ENCODE measurements at places on chromosomes 2 and 18. TPM values are rescaled to one million over a fixed set of nuclear protein-coding genes. Genes with fewer than 3 reads are reported as not detected.

TMEFF2 gene
- total RNA-seq: not detected

PRKAG3 gene
- not detected for total RNA-seq

LIMS3 gene
- 0.32 TPM for total RNA-seq

HOXD4 gene
- not detected for total RNA-seq

NDC80 gene
- total RNA-seq: 3.9 TPM

DRC1 gene
- not detected for total RNA-seq

GKN2 gene
- not detected for total RNA-seq

FAP gene
- total RNA-seq: not detected

FAM124B gene
- total RNA-seq: not detected

MERTK gene
- total RNA-seq: 0.34 TPM

TLK1 gene
- total RNA-seq: 186 TPM

SLC5A7 gene
- not detected for total RNA-seq

SDC1 gene
- total RNA-seq: not detected

UGT1A10 gene
- not detected for total RNA-seq

ACMSD gene
- total RNA-seq: not detected

PRLH gene
- not detected for total RNA-seq

PRSS56 gene
- not detected for total RNA-seq

FIGN gene
- total RNA-seq: not detected

NTSR2 gene
- not detected for total RNA-seq

TCF23 gene
- 0.10 TPM for total RNA-seq

MATN3 gene
- total RNA-seq: not detected

GRCh38 chr2:2588777-2589176, 257.7 kb upstream of the MYT1L start:
- DNase-seq: no peak

GRCh38 chr2:217902379-217903141, 100.2 kb downstream of the TNS1 start:
- DNase-seq: no peak

GRCh38 chr18:9177031-9177430, 40.5 kb downstream of the ANKRD12 start:
- no peak for DNase-seq

- DNase-seq: no peak
Measured at GRCh38 chr2:60659026-60659425, 97.0 kb upstream of the PAPOLG start.

DNA sequence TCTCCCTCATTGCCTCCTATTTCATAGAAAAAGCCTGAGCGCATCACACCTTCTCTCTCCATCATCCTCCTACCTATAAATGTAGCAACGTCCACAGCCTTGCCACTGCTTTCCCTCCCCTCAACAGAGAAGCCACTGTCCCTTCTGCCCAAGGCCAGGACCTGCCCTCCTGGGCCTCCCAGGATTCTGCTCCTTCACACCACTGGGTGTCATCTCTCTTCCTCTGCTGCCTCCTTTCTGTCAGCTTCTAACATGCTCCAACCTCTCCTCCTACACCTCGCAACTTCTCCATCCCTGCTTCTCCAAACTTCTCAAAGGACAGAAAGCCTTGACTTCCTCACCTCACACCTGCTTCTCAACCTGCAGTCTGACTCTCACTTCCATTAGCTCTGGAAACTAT, 21.2 kb upstream of the ME2 start:
- DNase-seq: no peak

- peak; percentile 41 for DNase-seq
Measured at GRCh38 chr18:48931680-48932461, 18.9 kb downstream of the SMAD7 start.

DNA sequence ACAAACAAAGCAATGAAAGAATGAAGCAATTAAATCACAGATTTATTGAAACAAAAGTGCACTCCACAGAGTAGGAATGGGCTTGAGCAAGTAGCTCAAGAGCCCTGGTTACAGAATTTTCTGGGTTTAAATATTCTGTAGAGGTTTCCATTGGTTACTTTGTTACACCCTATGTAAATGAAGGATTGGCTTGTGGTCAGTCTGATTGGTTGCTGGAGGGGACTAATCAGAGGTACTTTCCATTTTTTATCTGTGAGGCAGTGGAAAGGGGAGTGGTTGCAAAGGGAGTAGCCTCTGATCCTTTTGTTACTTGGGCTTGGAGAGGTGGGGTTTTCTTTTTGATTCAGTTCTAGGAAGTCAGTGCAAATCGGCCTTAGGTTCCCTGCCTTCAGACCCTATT, 253.3 kb downstream of the ARL6IP6 start:
- no peak for DNase-seq

DNA sequence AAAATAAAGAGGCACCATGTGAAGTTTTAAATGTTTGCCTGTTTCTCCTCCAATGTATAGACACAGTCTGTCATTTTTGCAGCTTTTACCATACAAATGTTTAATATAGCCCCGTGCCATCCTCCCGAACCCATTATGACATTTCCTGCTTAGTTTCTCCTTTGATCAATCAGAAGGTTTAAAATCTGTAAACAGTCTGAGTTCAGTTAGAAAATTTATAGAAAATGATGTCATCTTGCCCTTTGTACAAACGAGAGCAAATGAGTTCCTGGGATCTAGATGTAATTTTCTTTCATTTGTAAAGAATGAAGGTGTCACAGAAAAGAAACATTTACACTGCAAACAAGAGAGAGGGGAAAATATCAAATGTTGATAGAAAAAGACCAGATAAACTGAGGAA, 62.7 kb upstream of the NFU1 start:
- no peak for DNase-seq

DNA sequence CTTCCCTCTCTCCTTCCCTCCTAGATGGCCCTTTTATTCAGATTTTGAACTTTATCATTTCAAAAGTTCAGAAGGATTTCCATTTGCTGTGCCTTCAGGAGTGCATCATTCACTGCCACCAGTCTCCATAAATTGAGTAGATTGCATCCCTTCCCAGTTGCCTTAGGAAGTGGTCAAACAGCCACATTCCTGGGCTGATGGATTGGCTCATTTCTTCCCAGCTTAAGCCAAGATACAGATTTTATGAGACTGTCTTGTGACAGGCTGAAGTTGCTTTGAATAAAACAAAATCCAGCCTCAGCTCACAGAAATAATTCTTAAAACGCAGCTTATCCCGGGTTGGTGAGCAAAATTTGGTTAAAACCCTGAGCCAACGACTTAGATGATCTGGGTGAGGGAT, 9.8 kb downstream of the NRP2 start:
- no peak for DNase-seq

DNA sequence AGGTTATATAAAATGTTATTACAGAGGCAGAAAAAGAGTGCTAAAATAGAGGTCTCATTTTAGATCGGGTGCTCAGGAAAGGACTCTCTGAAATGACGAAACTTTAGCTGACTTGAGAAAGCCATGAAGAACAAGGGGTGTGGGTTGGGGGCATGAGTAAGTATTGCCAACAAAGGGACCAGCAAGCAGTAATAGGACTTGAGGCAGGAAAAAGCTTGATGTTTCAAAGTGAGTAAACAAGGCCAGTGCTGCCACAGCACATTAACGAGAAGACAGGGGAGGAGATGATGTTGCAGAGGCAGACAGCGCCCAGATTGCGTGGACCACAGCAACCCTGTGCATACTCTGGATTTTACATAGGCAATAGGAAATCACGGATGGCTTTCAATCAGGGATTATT, 318.8 kb downstream of the ZEB2 start:
- no peak for DNase-seq

GRCh38 chr2:228092056-228092455, 89.4 kb downstream of the SPHKAP start:
- DNase-seq: no peak

DNA sequence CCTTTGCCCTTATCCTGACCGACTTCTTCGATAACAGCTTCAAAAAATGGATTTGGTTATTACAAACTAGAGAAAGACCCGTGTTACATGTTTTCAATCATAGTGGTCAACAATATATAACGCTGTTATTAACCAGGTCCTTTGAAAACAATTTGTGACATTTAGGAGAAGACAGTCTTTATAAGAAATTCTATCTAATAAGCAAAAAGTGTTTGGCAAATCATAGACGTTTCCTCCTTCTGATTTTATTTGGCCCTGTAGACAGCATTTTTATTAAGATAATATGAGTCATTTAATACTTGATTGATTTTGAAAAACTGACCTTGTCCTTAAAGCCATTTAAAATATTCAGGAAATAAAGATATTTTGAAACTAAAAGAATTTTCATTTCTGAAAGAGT, 160.5 kb upstream of the DAPL1 start:
- DNase-seq: no peak

- DNase-seq: no peak
Measured at GRCh38 chr2:68918497-68918896, 34.2 kb downstream of the GKN2 start.

DNA sequence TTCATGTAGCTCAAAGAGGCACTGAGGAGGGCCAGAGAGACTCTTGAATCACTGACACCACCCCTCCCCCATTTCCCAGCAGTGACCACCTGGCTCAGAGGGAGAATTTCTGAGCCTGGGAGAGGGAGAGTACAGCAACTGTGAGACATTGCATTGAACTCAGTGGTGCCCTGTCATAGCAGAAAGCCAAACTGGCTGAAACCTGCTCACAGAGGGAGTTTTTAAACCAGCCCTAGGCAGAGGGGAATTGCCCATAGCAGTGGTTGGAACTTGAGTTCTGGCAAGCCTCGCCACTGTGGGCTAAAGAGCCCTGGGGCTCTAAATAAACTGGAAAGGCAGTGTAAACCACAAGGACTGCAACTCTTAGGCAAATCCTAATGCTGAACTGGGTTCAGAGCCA, 243.1 kb downstream of the ADCYAP1 start:
- no peak for DNase-seq

GRCh38 chr2:25955036-25955435, 27.3 kb downstream of the KIF3C start:
- DNase-seq: no peak

DNA sequence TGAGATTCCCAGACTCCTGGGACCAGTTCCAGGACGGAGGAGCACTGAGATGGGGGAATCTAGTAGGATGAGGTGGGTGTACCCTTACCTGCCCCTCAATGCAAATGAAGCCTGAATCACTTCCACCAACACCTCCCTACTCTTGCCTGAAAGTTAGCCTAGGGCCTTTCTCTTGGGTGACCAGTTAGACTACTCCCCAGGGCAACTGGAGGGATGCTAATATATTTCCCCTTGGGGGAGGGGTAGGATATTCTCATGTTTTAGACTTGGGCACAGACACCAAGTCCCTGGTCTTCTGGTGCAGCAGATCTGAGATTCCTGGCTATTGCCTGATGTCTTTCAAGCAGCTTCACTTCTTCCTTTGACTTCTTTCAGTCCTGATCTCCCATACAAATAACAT, 334.5 kb downstream of the ALK start:
- DNase-seq: no peak

- DNase-seq: no peak
Measured at GRCh38 chr2:40030456-40030975, 251.5 kb upstream of the THUMPD2 start.

DNA sequence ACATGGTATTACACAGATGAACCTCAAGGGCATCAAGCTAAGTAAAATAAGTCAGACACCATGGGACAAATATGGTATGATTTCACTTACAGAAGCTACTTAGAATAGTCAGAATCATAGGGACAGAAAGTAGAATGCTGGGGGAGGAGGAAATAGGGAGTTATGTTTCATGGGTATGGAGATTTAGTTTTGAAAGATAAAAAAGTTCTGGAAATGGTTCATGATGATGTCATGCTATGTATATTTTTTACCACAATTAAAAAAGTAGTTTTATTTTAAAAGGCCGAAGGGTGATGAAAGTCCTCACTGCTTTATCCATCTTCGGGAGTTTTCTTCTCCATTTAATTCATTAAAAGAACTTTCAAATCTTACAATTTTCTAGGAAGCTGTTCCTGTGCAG, 181.9 kb downstream of the CALCRL start:
- DNase-seq: no peak

DNA sequence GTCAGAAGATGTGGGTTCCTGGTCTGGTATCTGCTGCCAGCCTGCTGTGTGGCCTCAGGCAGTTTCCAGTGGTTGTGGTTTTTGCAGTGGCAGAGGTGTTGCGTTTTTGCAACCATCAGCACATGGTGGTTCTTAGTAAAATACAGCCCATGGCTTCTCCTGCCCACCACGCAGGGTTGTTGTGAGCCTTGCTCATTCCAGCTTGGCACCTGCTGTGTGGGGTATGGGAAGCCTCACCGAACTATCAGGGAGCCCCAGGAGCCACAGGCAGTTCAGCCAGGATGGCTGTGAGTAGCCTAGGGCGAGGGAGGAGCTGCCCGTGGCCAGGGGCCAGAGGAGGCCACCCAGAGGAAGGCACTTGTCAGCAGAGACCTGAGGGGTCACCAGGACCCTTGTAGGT, 9.8 kb downstream of the ARID5A start:
- peak; percentile 14 for DNase-seq

DNA sequence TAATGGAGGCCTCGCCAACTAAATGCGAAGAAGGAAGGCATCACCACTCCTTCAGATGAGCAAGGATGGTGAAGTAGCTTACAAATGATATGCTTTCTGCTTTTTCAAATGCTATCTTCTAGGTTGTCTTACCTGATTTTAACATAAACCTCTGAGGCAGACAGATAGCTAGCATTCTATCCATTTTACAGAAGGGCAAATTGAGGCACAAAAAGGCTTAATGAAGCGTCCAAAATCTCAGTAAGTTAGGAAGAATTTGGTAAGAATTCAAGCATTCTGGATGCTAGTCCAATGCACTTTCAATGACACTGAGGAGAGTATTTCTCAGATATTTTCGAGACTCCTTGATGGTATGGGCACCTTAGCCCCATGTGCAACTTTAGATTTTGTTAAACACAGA, 81.8 kb downstream of the LRP2 start:
- no peak for DNase-seq

DNA sequence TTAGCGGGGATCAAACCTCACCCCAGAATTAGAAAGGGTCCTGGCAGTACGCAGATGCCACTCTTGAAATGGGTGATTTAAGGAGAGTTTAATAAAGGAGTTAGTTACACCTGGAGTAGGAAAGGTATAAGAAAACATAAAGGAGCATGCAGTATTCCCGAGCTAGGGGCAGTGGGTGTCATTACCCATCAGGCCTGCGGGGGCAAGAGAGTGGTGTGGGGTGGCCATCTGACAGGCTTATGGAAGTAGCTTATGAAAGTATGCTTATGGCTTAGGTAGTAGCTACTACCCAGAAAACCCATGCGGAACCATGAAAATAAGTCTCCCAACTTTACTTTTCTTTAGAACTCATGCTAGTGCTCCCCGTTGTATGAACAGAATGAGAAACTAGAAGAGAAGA, 568.9 kb upstream of the ACVR2A start:
- DNase-seq: no peak

DNA sequence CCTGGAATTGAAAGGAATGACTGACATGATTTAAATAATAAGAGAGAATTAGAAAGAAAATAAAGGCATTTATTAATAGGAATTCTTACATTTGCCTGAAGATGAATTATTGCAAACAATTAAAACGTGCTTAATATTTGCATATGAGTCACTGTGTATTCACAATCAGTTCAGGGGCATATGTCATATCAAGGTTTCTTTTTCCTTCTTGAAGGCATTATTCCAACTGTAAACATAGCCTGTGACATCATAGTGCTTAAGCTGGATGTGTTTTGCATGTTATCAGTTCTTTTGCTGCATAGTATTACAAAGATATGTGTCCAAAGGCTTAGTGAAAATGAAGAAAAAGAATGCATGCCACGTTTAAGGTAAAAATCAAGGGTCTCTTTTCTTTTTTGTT, 80.8 kb downstream of the MEIS1 start:
- DNase-seq: no peak

- DNase-seq: no peak
Measured at GRCh38 chr2:78601113-78601512, 424.4 kb upstream of the REG3G start.
